HFF-Myc (cell line): ENCODE measurements at places on chromosomes 2 and 18.

DNA sequence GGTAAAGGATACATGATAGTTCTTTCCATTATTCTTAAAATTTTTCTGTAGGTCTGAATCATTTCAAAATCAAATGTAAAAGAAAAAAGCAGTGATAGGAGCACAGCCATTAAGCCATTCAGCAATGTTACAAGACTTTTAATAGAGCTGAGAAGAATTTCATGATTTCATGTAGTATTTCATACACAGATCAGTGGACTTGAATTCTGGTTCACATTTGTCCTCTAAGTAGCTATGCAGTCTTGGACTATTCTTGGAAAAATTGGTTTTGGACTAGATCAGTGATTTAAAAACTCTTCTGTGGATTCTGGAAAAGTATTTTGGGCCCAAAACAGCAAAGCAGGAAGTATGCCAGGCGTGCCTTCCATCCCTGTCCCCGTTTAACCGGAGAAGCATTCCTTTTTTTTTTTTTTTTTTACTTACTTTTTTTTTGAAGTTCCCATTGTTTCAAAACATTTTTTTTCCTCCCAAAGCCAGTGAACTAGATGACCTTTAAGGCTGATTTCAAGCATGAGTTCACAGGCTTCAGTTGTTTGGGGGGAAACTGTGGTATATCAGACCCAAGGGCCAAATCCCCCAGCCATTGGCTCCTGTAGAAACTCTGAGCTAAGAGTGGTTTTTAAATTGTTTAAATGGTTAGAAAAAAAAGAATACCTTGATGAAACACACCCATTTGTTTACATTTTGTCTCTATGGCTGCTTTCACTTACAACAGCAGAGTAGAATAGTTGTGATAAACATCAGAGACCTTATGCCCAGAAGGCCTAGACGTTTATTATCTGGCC lies 17.5 kb upstream of the POLI start:
- DNase-seq, result no peak

DNA sequence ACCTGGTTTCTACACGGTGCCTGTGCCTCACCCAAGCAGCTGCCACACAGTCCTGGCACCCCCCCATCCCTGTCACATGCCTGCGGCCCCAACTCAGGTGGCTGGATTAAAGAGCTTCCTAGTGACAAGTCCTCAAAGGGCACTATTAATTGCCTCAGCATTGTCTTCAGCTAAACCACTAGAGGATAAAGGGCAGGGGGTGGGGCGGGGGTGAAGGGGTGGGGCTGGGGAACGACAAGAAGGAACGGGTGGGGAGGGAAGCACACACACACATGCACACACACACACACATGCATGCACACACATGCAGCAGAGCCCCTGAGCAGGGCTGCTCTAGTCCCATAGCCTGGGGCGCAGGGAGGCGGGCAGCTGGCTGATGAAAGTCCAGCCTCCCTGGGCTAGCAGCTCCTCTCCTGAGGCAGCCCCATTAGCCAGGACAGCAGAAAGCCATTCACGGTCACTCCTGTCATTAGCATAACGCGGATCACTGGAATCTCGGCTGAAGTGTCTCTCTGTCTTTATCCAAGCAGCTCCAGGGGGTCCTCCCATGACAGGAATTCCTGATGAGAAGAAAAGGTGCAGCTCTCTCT lies 7.4 kb upstream of the TEX261 start:
- DNase-seq, result no peak

- DNase-seq, result no peak
Observed at GRCh38 chr2:96143231-96143847, 1.9 kb downstream of the DUSP2 start.

GRCh38 chr2:205564346-205565141 lies 117.8 kb upstream of the NRP2 start:
- DNase-seq, result no peak

DNA sequence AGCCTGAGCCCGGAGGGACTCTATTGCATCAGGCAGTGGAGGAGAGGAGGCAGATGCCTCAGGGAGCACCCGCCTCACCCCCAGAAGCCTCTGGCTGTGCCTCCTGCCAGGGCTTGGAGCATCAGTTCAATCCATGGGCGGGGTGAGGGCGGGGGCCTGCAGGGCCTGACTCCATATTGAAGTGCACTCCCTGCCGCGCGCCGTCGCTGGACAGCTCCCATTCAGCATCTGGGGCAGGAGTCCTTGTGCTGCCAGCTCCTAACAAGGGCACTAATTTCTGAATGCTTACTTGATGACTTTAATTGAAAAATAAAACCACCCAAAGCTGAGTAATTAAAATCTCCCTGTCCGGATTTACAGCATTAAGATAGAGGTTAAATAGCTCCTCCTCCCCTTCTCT lies 23.8 kb downstream of the C1QL2 start:
- no peak for DNase-seq

- DNase-seq, result no peak
Observed at GRCh38 chr2:86027922-86028765, 77.5 kb downstream of the POLR1A start.

GRCh38 chr2:27903018-27903417 lies 12.5 kb downstream of the BABAM2 start:
- no peak for DNase-seq

GRCh38 chr2:44116319-44116718 lies 52.4 kb upstream of the PPM1B start:
- no peak for DNase-seq

DNA sequence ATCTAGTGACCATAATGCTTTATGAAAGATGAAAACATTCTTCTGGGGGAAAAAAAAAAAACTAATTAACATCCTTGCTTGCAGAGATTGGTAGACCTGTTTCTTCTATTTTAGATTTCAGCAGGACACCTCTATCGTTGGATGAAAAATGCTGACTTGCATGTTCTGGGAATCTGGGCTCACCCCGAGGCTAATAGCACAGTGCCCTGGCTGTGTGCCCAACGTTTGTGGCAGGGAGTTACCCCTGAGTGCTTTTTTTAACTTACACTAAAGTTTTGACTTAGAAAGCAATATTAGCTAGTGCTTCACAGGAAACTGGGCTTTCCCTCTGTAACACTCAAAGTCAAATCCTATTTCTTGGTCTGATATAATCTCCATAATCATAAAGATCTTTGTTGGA lies 233.2 kb downstream of the SLC8A1 start:
- DNase-seq, result no peak

DNA sequence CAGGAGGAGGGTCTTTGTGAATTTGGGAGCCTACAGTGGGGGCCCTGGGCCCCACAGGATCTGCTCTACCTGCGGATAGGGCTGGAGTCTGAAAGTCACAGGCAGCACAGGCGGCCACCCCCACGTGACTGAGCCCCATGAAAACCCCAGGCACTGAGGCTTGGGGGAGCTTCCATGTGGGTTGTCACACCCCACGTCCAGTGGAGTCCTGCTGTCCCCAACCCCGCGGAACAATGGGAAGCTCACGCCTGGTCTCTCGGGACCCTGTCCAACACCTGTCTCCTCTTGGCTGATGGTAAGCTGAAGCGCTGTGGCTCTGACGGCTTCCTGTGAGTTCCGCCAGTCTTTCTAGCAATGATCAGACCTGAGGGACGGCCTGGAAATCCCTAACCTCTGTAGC lies 85.8 kb downstream of the PTGR3 start:
- no peak for DNase-seq

DNA sequence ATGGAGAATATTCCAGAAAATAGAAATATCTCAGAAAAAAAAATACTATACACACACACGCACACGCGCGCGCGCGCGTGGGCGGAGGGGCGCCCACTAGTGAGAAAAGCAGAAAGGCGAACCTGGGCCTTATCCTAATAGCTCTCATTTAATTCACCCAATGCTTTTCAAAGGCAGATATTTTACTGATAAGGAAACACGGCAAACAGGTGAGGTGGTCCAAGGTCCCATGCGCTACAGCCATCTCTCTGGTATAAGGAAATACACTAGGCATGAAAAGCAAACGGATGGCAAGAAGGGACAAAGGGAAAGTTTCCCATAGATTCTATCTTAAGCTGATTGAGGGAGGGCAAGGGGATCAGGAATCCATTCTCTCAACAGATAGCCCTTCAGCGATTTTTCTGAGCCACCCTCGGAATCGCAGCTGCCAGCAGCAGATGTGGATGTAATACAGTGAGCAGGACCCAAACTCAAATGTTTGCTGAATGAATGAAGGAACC lies 136.7 kb downstream of the TMEM247 start:
- DNase-seq, result no peak

DNA sequence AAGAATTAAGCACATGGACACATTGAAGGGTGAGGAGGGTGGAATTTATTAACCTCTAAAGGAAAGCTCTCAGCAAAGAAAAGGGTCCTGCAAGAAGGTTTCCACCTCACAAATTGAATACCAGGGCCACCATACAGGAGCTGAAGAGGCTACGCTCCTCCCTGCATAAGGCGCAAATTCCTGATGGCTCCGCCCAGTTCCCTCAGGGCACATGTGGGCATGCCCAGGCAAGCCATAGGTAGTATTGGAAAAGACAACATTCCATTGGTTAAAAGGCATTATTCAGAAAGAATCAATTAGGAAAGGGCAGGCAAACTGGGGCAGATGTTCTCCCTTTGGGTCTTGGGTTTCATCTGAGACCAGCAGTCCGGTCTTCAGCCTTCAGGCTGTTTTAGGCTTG lies 161.2 kb downstream of the PTPRM start:
- DNase-seq, result peak; percentile 20

DNA sequence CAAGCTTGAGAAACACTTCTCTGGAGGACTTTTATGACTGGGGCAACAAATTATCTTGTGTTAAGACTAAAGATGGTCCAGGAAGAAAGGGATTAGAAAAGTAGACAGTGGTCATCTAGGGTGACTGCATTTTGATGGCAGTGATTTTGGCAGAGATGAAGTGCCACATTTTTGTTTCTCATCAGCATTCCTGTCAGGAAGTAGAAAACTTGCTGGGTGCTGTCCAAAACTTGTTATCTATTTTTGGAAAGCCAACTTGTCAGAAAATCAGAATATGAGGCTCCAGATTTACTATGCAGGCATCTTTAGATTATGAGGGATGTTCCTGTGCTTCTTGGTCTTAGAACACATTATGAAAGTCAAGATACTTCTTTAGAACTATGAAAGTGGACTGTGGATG lies 29.0 kb upstream of the CALCRL start:
- DNase-seq, result no peak

DNA sequence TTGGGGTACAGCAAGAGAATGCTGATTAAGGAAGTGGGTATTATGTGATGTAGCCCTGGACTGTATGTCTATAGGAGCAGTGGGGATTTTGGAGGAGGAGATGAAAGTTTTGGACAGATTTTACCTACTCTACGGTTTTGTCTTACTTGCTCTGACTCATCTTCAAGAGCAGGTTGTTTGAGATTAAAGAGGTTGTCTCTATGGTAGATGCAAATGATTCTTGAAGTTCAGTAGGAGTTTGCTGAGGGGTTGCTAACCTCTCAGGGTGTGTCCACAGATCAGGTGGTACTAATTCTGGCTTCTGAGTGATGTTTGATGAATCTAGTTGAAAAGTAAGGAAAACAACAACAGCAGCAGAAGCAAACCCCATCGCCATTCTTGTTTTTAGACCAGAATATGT lies 9.7 kb upstream of the SERPINB12 start:
- no peak for DNase-seq

- DNase-seq, result no peak
Observed at GRCh38 chr18:46332921-46333341, 228.7 kb downstream of the HAUS1 start.

DNA sequence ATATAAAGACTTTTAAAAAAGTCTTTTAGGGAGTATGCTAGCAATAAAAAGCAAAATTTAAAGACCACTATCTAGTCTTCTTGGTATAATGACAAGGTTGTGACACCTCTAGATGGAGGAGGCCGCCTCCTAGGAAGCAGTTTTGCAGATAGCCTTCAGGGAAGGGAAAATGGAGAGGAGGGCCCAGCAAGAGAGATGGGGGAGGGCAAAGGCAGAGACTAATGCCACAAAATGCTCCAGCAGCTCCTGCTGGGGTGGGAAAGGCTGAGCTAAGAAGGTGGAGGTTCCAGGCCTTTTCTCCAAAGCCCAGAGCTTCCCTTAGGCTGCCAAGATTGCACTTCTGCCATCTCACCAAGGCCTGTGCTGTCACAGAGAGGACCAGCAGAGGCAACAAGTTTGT lies 153.9 kb upstream of the THSD7B start:
- no peak for DNase-seq

- DNase-seq, result no peak
Observed at GRCh38 chr2:162073888-162074631, at the start of gene DPP4. Gene DPP4 (minus strand): TSS chr2:162074215. CDS start chr2:162073981, 234 bp downstream.

DNA sequence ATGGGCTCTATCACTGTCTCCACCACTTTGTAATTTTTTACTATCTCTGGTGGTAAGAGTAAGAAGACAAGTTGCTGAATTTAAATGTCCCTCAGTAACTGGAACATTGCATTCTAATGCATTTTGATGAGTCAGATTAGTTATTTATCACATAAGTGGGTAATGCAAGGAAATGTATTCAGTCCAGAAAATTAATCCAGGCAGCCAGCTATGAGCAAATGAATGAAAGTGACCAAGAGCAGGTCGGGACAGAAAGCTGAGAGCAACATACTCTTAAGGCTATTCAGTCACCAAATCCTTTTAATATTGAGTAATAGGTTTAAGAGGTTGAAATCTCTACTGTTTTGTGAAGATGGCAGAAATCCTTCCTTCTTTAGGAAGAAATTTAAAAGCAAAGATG lies 265.5 kb upstream of the PARD3B start:
- DNase-seq, result no peak

DNA sequence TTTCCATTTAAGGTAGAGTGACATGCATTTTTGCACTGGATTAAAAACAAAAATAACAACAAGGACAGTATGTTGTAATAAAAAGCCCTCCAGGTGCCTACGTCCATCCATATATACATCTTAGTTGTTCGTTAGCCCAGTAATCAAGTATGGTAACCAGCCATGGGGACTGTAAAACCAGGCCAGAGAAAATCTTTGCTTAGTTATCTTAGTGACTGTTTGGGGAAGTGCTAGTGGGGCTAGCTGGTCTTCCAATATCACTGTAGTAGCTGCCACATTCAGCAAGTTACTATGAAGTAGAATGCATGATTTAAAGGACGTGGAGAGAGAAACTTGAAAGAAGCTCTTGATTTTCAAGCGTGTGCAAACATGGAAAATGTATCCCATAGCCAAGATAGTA lies 95.9 kb upstream of the STON1 start:
- DNase-seq, result no peak

- no peak for DNase-seq
Observed at GRCh38 chr2:239307221-239307569, 93.6 kb downstream of the HDAC4 start.

DNA sequence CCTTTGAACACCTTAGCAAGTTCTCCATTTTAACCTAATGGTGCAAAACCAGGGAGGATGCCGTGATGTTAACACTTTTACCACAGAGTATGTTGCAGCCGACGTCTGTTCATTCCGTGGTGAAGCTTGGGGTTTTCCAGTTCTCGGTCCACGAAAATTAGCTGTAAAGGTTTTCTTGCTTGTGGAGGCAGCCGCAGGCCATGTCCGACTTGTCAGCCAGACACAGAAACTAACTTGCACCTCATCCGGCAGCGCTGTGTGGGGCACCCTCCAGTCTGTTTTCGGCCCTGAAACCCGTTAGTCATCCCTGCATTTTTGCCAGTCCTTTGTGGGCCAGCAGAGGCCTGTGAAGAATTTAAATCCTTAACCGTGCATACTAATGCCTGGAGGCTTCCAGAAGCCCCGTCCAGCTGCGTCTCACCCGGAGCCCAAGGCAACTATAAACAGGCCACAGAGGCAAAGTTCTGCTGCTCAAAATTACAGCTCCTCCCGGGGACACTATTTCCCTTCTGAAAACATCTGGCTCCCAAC lies 70.6 kb downstream of the SH3YL1 start:
- peak; percentile 2 for DNase-seq
